ENCODE measurements at places on chromosomes 7 and 10.

GRCh38 chr7:116809636-116810266 is 52.6 kb upstream of the CAPZA2 start:
- DNase-seq: no peak

DNA sequence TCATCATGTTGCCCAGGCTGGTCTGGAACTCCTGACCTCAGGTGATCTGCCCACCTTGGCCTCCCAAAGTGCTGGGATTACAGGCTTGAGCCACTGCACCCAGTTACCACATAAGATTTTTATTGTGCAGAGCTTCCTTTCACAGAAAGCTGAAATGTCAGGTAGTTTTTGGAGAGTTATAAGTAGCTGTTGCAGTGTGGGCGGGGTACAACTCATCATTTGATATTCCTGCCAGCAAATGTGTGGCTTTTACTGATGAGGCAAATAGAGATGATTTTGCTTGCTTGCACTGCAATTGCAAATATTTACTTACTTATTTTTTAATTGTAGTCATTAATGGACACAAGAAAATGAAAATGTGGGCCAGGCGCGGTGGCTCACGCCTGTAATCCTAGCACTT is 32.4 kb downstream of the NKX2-3 start:
- no peak for DNase-seq

DNA sequence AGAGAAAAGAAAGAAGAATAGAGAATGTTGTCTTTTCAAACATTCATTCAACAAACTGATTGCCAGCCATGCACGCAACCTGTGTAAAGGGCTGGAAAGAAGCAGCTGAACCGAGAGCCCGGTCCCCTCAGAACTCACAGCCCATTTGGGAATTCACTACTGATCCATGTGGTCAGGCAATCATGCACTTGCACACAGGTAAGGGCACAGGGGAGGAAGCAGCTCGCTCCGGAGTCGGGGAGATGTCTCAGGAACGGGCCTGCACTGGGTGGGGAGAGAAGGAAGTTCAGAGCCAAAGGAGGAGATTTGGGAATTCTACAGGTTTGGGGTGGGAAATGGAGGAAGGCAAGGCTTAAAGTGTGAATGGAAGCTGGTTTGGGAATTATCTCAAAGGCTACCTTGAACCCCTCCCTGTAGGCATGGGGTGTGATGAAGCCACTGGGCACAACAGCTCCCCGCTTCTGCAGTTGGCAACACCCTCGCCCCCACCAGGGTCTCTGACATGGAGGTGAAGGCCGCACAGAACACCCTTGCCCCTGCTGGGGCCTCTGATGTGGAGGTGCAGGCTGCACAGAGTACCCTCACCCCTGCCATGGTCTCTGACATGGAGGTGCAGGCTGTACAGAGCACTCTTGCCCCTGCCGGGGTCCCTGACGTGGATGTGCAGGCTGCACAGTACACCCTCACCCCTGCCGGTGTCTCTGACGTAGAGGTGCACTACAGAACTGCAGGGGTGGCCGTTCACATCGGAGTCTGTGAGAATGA is 194.4 kb upstream of the RNF32 start:
- no peak for DNase-seq

DNA sequence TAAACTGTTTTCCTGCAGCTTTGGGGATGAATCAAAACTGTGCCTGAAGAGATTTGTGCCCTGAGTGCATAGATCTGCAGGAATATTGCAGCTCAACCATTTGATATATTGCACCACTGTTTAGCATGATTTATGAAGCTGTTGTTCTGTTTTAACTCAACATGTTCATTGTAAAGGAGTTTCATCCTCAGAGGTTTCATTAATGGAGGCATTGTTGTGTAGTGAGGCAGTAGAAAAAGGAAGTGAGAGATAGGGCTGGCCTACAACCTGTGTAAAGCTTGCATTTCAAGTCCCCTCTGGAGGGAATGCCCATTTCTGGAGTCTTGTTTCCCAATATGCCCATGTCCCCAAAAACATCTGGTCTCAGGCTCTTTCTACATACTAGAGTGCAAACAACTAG is 67.5 kb downstream of the DNAJC12 start:
- DNase-seq: no peak

- no peak for DNase-seq
Observed at GRCh38 chr10:78750418-78750817, 318.3 kb upstream of the ZMIZ1 start.

DNA sequence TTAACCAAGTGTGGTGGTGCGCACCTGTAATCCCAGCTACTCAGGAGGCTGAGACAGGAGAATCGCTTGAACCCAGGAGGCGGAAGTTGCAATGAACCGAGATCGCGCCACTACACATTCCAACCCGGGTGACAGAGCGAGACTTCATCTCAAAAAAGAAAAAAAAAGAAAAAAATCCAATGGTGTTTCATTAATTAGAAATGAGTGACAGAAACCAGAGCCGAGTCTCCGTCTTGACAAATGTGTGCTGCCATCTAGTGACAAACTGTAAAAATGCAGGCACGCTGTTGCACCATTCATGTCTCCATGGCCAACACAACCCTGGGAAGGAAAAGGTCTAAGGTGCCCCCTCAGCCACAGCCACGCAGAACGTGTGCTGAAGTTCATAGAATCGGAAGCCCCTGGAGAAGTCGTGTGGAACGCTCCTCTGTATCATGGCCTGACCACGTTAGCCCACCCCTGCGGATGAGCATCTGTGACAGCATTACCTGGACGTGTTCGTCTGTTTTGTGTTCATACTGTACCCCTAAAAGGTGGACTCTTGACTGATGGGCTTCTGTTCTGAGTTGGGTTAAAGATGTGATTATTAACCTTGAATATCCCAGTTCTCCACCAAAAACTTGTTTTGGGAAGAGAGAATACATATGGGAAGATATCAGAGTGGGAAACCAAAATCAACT is 94.9 kb downstream of the LYZL2 start:
- peak; percentile 38 for DNase-seq

- DNase-seq: no peak
Observed at GRCh38 chr7:111499027-111499426, 63.3 kb downstream of the IMMP2L start.

DNA sequence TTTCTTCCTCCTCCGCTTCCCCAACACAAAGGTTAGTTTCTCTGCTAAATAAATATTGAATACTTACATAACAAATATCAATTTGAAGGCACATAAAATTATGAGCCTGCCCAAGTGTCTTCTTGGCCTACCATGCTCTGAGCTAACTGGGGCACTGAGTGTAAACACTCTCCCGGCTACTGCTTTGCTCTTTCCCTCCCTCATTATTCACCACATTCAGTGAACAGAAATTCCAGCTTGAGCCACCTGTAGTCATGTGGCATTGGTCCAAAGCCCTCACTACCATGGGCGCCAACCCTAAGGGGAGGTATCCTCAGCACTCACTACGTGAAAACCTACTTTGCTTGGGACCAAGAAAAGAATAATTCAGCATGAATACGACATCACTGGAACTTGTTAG is 409.0 kb downstream of the KCNMA1 start:
- no peak for DNase-seq

DNA sequence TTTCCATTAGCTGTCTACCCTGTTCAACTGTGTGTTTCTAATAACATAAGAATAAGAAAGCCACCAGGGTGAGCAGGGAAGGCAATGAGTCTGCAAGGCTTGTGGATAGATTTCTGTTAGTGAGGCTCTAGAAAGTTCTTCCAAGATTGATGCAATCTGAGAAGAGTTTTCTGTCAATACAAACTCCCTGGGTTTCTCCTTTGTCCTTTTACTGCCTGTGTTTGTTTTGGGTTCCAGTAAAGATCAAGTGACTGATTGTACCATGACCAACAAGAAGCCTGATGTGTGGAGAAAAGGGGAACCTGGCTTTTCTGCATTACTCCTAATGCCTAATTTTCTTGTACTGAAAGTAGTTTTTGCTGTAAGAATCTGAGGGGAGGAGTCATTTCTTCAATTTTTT is 139.9 kb downstream of the CFTR start:
- no peak for DNase-seq

DNA sequence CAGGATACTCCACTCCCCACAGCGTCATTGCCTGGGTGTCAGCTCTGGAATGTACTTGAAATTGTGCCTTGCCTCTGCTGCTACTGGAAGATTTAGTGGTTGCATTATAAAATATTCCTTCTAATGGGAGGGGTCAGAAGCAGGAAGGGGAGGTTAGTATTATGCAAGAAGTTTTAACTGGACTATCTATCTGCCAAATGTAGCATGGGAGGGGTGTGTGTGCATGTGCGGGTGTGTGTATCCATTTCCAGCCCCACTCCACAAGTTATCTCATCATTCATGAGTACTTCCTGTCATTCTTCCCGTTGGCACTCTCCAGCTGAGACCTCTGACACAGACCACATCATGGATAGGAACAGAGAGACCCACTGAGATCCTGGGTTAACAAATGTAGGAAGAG is 13.4 kb downstream of the MBL2 start:
- DNase-seq: no peak

DNA sequence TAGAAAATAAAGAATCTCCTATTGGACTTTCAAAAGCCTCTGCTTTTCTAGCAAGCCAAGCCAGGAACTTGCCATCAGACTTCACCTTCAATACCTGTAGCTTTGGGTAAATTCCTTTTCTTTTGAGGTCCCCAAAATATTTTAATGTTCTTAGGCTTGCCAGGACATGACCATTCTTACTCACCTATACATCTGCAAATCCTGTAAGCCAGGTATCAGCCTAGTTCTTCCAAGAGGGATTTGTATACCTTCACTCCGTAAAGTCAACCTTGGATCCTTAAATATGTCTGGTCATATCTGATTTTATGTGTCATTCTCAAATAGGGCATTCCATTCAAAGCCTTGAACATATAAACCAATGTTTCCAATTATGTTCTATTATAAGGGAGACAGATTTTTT is 210.6 kb upstream of the CELF2 start:
- DNase-seq: no peak

DNA sequence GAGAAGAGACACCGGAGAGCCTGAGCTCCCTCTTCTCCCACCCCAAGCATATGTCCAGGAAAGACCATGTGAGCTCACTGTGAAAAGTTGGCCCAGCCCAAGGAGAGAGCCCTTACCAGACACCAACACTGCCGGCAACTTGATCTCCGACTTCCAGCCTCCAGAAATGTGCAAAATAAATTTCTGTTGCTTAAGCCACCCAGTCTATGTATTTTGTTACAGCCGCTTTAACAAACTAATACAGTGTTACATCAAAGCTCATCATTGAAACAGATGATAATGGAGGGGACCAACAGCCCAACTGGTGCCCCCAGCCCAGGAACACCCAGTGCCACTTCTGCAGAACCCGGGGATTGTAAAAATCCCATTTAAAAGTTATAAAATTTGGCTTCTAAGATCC is 18.9 kb downstream of the RGR start:
- no peak for DNase-seq

DNA sequence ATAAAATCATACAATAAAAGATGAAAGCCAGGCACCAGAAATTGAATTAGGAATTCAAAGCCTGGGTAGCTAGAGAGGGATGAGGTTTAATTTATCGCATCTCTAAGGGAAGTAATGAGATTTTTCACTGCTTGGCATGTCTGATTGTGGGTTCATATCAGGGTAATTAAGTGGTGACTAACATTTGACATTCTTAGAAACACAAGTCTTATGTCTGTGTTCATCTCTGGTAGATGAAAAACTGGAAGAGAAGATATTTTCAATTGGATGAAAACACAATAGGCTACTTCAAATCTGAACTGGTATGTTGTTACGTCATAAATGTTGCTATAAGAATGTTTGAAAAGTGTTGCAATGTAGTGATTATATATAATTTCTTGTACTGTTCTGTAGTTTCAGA is 36.8 kb upstream of the ARMS2 start:
- DNase-seq: no peak
